ENCODE measurements at places on chromosomes 13 and 19.

DNA sequence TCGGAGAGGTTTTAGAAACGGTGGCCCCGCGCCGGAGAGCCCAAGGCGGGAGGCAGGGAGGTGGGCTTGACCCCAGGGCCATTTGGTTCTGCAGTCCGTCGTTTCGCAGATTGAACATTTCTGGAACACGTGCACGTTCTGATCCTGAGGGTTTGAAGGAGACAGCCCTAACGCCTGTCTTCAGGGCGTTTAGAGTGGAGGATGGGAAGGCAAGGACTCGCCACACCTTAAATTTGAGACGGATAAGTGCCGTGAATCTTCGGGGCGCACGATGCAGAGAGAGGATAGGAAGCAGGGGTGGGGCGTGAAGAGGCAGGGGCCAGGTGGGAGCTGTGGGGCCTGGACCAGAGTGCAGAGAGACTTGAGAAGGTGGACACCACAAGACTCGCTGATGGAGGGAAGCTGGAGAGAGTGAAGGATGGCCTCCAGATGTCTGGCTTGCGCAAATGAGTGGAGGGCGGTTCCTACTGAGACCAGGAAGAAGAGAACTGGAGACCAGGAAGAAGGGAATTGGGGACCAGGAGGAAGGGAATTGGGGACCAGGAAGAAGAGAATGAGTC is 804 bp upstream of the MIER2 start:
- no peak for DNase-seq

GRCh38 chr19:11142528-11143171 is 12.9 kb downstream of the SPC24 start:
- DNase-seq, result no peak

GRCh38 chr13:20175907-20176652 is 15.2 kb upstream of the GJA3 start:
- no peak for DNase-seq

GRCh38 chr19:50912727-50913716 is 1.8 kb upstream of the KLK4 start:
- no peak for DNase-seq

DNA sequence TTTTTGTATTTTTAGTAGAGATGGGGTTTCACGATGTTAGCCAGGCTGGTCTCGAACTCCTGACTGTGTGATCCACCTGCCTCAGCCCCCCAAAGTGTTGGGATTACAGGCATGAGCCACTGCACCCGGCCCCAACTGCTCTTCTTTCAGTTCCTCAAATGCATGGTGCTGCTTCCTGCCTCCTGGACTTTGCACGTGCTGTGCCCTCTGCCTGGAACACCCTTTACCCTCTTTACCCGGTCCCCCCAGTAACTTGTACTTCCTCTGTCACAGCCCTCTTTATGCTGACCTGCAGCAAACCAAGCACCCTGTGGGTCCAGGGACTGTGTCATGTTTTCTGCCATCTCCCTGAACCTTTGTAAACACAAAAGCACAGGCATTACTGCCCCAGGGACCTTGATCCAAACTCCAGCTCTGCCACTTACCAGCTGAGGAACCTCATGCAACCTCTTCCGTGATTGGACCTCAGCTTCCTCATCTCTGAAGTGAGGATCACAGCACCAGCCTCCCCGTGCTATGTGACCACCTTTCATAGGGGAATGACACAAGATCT is 3.8 kb downstream of the BLVRB start:
- DNase-seq, result no peak

GRCh38 chr13:99766641-99767045 is 204.9 kb downstream of the ZIC5 start:
- no peak for DNase-seq

DNA sequence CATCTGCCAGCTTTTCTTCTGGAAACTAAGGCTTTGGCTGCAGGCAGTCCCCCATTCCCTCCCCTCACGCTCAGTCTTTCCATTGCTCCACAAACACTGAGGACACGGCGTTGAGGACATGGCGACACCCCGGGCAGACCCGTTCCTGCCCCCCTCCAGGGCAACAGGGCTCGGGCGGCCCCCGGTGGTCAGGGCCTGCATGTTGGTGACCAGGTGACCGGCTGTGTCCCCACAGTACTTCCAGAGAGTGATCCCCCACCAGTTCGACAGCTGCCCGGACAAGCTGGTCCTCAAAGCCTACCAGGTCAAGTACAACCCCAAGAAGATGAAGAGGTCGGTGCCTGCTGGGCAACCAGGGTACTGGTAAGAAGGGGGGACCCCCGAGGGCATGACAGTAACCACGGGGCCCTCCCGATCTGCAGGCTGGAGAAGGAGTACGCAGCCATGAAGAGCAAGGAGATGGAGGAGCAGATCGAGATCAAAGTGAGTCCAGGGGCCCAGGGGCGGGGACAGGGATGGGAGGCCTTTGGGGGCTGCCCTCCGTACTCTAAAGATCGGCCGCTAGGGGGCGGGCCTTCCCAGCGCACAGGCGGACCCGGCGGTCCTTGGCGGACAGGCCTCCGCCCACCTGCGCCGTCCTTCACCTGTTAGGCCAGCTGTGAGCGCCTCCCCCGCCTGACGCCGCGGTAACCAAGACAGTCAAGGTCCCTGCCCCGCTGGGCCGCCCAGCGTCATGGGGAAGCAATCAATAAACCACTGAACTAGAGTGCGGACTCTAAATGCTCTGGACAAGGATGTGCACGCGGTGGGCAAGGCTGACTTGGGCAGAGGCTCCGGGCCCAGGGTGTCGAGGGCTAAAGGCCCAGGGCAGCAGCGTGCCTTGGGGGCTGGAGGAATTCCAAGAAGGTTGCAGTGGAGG is 21.1 kb downstream of the PRR36 start:
- peak; percentile 71 for DNase-seq

GRCh38 chr13:51035978-51036377 is 75.1 kb downstream of the C13orf42 start:
- no peak for DNase-seq

DNA sequence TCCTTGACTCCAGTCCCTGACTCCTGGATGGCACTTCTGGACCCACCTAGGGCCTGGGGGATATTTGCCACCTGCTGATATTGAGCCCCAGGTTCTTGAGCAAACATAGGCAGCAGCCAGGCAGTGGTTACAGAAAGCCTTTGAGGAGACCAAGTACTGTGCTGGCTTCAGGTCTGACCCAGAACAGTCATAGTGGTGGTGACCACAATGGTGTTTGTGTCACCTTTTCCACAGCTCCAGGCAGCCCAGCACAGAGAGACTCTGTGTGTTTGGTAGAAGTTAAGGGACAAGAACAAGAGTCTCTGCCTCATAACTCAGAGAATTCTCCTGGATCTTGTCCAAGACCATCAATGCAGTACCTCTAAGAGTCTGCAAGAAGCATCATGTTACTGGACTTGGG is 14.6 kb upstream of the CLC start:
- no peak for DNase-seq

DNA sequence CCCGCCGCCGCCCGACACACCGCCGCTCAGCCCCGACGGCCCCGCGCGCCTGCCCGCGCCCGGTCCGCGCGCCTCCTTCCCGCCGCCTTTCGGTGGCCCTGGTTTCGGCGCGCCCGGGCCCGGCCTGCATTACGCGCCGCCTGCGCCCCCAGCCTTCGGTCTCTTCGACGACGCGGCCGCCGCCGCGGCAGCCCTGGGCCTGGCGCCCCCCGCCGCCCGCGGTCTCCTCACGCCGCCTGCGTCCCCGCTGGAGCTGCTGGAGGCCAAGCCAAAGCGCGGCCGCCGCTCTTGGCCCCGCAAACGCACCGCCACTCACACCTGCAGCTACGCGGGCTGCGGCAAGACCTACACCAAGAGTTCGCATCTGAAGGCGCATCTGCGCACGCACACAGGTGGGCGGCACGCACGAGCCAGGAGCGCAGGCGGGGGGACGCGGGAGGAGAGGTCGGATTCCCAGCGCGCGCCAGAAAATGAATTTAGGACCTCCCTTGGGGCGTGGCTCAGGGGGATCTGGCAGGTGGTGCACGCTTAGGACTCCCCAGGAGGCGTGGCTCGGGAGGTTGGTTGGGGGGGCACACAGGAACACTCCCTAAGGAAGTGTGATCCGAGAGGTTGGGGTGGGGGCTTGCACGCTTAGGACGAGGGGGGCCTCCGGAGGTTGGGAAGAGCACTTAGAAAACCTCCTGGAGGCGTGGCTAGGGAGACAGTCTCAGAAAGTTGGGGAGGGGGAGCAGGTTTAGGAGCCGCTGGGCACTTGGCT is 1.2 kb downstream of the KLF2 start:
- peak; percentile 74 for DNase-seq

- DNase-seq, result no peak
These were observed 1170.0 kb upstream of the MIR17HG start for GRCh38 chr13:90177512-90177911.

- no peak for DNase-seq
These were observed 669.3 kb downstream of the LIG4 start for GRCh38 chr13:107545946-107546502.

DNA sequence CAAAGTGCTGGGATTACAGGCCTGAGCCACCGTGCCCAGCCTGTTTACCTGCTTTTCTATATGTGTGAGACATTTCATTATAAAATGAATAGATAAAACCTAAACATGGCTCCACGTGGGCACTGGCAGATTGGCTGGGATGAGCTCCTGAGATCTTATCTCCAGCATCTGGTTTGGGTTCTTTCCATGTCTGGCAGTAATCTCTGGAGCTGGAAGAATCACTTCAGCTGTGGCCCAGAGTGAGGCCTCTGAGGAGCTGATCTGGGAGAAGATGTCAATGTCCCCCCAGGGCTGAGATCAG is 5.5 kb upstream of the SULT2A1 start:
- DNase-seq, result no peak

- no peak for DNase-seq
These were observed 380.9 kb upstream of the HTR2A start for GRCh38 chr13:47277774-47278173.

DNA sequence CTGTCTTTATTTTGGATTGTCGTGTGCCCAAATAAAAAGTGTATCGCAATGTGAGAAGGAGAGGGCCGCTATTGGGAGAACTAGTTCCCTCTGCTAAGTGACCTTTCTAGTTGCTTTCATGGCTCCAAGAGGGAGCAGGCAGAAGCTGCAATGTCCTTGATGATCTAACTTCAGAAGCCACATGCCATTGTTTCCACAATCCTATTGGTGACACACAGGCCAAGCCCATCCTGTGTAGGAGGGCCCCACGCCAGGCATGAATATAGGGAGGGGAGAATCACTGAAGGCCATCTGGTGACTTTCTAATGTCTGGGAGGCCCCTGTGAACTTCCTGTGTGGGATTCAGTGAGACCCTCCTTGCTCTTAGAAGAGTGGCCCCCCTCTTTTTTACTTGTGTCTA is 47.8 kb upstream of the KPNA3 start:
- no peak for DNase-seq

Measured in CD4-positive, alpha-beta T cell treated with Interleukin-10 for 1 hour (primary cell).